ENCODE measurements at places on chromosomes 5 and 9.

DNA sequence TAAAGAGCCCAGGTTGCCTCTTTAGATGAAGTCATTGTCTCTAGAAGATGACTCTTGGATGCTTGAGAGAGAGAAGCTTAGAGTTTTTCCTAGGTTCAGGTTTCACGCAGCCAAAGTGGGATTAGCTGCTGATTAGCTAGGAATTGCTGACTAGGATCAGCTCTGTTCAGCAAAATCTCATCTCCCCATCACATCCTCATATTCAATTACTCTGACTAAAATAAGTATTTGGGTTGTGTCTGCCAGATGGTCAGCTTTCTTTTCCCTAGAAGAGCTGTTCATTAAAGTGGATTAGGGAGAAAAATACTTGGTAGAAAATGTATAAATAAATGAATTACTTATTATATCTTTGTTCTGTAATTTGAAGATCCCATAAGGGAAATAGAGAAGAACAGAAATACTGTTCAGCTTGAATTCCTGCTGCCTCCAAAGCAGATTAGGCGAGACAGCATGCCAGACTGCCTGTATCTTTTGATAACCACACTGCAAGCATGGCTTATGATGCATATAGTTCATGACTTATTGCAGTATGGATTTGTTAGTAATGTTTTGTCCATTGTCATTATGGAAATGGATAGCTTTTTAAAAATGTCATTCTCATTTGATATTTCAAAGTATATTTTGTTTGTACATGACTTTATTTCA, 184.8 kb upstream of the CD180 start:
- DNase-seq = no peak

DNA sequence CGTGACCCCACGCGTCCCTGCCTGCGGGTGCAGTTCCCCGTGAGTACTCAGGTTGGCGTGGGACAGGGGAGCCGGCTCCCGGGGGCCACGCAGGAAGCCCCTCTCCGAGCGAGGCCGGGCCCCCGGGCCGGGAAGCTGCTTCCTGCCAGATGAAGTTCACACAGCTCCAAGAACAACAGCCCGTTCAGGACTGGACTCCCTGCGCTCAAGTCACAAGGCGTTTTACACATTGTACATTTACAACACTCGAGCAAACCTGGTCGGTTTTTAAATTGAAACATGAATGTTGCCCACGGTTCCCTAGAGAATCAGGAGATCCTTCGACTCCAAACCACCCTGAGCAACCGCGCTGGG, 22.4 kb downstream of the SLC9A3 start:
- DNase-seq = no peak

GRCh38 chr9:126860077-126860756, at the start of gene ZBTB34:
Gene ZBTB34 (plus strand): TSS chr9:126860639. CDS start chr9:126879400, 18,761 bp downstream.
- peak; percentile 55 for DNase-seq

DNA sequence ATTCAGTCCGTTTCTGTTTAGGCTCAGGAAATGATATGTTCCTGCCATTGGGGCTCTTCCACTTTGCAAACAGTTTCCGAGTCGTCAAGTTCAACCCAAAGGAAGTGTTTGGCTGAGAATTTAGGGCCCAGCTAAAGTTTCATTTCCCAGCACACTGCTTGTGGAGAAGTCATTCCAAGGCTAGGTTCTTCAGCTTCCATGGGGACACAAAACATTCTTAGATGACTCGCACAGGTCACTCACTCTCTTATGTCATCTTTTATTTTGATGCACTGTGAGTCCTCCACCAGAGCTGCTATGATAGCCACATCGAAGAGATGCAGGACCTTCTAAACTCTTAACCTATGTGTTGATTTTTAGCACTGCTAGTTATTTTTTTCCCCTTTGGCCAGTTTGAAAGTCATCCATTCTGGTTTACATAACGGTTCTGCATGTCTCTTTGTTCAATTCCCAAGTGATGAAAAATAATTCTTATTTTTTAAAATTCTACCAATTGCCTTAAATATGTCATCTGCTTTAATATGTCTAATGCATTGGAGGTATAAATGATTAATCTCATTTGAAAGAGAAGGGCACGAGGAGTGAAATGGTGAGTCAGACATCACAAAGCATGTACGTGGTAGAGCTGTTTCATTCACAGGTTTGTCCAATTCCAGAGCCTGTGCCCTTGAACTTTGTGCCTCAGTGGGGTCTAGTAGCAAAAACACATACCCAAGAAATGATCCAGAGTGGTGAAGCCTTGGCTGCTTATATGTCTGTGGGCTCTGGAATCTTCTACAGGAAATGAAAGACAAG, 84.3 kb downstream of the ZNF462 start:
- no peak for DNase-seq

- DNase-seq = no peak
Observed at GRCh38 chr5:115810761-115811160, 5.7 kb downstream of the CDO1 start.

DNA sequence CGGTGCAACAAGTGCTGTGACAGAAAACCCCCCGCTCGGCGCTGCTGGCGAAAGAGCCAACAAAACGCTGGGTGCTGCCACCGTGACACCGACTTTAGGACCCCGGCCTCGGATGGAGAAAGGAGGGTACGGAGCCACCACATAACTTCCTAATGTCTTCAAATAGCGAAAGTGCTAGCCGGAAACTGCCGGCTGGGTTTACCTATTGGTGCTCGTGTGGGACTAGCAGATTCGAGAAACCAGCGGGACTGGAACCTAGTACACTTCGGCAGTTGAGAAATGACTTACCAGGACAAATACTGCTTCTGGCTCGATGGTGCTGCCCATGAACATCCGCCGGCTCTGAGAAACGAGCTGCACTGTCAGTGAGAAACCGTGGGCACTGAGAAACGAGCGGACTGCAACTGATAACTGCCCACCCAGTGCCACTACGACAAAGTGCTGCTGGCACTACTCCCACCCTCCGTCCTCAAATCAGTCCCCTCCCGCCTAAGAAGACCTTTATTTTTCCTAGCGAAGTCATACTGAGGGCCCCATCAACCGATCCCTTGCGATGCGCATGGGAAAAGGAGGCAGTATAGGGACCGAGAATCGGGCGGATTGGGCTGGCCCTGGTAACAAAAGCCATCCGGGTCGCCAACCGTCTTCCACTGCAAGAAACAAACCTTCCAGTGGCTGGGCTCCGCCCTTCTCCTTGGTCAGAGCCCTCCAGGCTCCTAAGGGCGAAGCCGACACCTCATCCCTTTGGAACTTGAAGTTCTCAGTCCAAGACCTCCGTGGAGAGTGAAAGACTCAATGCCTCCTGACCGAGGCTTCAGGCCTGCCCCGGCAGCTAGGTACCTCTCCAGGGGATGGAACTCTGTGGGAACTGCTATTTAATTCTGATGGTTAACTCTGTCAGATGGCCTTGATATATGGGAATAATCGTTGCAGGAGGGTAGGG, 27.0 kb upstream of the ANXA2R start:
- DNase-seq = peak; percentile 77

DNA sequence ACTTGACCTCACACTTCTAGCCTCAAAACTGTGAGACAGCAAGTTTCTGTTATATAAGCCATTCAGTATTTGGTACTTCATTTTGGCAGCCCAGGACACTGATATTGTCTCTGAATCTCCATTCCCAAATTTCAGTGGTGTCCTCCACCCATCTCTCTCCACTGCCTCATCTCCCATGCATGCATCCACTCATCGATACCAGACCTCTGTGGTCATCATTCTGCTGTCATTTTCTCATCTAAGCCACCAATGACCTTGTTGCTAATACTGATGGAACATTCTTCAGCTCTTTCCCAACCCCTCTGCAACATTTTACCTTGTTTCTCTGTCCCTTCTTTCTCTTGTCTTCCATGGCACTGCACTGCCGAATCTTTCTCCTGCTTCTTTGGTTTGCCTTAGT, 221.8 kb downstream of the SNX18 start:
- DNase-seq = no peak

- no peak for DNase-seq
Observed at GRCh38 chr5:50343715-50344114, 97.4 kb downstream of the EMB start.

- no peak for DNase-seq
Observed at GRCh38 chr5:127941646-127942045, 141.9 kb upstream of the SLC12A2 start.

- peak; percentile 82 for DNase-seq
Observed at GRCh38 chr9:129888293-129889121, 53.2 kb downstream of the USP20 start.

- no peak for DNase-seq
Observed at GRCh38 chr5:10502578-10502977, 60.9 kb downstream of the ROPN1L start.

DNA sequence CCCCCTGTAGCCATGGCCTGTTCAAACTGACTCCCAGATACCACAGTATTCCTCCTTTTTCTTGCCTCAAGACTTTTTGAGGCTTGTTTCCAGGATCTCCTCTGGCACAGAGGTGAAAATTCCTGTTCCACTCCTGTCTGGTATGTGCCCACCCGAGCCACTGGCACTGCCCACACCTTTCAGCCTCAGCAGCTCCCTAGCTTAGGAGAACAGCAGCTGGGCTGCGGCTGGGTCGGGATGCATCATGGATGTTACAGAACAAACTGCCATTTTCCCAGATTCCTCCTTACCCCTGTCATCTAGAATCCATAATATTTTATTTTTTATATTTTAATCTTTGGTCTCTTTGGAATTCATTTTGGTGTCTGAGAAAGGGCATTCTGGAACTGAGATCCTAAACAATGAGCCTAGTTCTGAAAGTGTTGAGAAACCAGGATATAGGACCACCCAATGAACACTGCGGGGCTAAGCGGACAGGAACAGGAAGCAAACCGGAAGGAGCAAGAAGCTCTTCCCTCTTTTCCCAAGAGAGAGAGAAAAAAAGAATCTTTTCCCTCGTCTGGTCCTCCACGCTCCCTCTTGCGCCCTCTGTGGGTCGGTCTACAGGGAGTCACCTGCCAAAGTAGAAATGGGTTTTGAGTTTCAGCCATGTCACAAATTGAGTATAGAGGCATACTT, 12.5 kb downstream of the OR2S2 start:
- DNase-seq = peak; percentile 27

DNA sequence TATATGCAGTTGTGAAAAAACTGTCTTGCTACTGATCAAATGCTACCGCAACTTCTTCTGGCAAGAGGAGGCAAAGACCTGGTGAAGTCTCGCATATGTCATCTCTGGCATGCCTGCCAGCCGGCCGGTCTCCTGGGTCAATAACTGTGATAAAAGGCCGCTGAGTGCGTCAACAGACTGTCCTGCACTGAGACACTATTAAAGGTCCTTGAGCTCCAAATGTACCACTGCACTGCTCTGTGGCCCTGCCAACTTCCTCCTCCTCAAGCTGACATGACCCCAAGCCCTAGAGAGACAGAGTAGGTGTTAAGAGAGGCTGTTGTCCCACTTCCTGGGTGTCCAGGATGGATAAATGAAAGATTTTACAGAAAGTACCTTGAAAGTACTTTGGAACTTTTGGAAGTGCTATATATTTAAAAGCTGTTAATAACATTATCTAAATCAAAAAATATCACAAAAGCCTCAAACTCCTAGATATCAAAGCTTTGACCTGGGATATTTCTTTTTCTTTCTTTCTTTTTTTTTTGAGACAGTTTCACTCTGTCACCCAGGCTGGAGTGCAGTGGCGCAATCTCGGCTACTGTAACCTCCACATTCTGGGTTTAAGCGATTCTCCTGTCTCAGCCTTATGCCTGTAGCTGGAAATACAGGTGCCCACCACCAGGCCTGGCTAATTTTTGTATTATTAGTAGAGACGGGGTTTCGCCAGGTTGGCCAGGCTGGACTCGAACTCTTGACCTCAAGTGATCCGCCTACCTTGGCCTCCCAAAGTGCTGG, 31.5 kb downstream of the RAPGEF1 start:
- DNase-seq = no peak

DNA sequence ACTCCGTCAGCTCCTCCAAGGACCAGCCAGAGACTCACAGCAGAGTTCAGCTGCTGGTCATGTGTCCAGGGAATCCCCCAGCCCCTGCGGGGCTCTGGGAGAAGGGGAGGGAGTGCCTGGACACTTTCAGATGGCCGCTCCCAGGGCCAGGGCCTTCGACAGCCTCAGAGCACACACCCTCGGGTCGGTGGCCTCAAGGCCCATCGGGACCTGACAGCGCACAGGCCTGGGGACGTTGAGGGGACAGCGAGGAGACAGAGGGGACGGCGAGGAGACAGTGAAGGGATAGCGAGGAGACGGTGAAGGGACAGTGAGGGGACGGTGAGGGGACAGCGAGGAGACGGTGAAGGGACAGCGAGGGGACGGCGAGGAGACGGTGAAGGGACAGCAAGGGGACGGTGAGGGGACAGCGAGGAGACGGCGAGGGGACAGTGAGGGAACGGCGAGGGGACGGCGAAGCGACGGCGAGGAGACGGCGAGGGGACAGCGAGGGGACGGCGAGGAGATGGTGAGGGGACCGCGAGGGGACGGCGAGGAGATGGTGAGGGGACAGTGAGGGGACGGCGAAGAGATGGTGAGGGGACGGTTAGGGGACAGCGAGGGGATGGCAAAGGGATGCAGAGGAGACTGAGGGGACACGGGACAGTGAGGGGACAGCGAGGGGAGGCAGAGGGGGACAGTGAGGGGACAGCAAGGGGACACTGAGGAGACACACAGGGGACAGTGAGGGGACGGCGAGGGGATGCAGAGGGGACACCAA, 47.3 kb downstream of the SLC12A7 start:
- no peak for DNase-seq

DNA sequence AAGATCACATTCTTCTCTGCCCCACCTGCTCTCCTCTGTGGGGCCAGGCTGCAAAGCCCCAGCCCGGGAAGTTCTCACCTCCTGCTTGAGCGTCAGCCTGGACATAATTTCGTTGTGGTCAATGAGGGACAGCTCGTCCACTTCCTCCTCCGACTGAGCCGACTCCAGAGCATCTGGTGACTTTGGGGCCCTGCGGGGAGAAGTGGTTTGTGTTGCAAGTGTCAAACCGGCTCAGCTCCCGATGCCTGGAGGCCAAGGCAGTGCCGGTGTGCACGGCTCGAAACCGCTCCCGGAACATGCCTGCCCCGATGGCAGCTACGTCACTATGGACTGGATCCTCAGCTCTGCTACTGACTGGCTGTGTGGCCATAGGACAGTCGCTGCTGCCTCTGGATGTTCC, 52.8 kb downstream of the PRRT1B start:
- no peak for DNase-seq

DNA sequence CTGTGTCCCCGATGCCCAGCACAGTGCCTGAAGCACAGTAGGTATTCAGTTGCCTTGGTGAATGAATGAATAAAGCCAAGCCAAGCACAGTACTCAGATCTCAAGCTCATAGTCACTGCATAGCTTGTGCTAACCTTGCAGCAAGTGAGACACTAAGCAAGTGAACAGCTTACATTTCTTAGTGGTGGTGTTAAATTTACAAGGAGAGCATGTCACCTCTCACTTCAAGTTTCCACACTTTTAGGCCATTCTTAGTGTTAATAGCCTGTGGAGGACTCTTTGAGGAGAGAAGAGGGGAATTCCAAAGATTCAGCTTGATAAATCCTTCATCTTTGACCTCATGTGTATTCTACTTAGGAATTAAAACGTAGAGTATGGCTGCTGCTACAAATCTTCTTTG, 104.7 kb downstream of the C9orf152 start:
- no peak for DNase-seq

All from stimulated activated CD8-positive, alpha-beta memory T cell treated with anti-CD3 and anti-CD28 coated beads, Interleukin-2, amount 100 ng/mL, for 1 hour (primary cell).